HFFc6 (cell line): ENCODE measurements at places on chromosomes 12 and 14. TPM values are rescaled to one million over a fixed set of nuclear protein-coding genes. Genes with fewer than 3 reads are reported as not detected.

DNA sequence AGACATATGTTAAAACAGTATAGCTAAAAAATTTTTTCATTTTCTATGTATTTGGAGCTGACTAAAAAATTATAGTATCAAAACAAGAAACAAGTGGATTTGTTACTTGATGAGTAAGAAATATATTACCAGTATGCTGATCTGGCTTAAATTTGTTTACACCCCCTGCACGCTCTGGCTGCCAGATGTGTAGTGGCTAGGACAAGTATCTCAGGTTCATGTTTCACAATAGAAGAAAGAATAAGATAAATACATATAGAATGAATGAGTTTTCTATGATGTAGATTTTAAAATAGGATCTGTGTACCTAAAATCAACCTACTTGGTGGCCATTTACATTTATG lies 13.1 kb downstream of the NAA30 start:
- no peak for DNase-seq

DNA sequence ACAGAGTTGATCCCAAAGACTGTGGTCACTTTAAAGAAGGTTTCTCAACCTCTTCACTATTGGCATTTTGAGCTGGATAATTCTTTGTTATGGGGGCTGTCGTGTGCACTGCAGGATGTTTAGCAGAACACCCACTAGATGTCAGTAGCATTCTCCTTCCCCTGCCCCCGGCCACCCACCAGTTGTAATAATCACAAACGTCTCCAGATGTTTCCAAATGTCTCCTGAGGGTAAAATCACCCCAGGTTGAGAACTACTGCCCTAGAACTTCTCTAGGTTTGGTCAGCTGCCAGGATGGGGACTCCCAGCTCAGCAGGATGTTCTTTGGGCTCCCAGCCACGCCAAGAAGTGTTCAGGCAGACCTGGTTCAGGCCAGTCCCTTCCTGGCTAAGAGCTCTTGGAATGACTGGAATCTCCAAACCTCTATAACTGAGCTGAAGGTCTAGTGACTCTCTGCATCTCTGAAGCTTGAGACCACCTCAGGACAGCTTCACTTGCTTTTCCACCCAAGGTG lies 12.5 kb upstream of the AJUBA start:
- DNase-seq = peak; percentile 61

- no peak for DNase-seq
These were observed 325.9 kb downstream of the ADAMTS20 start for GRCh38 chr12:43226151-43226550.

DNA sequence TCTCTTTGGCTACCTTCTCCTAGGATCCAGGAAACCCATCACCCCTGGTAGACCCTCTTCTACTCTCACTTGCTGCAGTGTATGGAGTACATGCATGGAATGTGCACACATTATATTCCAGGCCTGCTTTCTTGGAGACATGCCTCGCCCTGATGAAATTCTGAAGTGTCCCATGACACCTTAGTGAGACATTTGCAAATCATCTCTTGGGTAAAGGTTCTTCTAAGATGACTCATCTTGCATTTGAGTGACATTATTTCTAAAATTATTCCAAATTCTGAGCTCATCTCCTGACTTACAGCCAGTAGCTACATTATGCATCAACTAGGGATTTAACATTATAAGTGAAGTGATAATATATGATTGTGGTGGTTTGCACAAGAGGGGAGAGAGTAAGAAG lies 49.8 kb downstream of the SDR9C7 start:
- peak; percentile 22 for DNase-seq

Gene PRICKLE1
- 3.3 to 9.0 TPM (median 3.3 TPM) in 3 replicates for total RNA-seq

Gene FAIM2
- total RNA-seq = 0.56 to 1.1 TPM (median 0.57 TPM) in 3 replicates

GRCh38 chr12:60106214-60106613 lies 510.4 kb downstream of the SLC16A7 start:
- DNase-seq = peak; percentile 48

DNA sequence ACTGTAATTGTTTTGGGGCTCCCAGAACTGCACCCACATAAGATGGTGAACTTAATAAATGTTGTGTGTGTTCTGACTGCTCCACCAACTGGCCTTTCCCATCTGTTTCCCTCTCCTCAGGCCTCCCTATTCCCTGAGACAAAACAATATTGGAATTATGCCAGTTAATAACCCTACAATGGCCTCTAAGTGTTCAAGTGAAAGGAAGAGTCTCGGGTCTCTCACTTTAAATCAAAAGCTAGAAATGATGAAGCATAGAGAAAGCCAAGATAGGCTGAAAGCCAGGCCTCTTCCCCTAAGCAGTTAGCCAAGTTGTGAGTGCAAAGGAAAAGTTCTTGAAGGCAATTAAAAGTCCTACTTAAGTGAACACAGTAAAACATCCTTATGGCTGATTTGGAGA lies 13.4 kb downstream of the ACOT6 start:
- DNase-seq = no peak

Gene CCDC196
- total RNA-seq = not detected in 3 replicates

GRCh38 chr12:55694651-55695050 lies 13.1 kb downstream of the ITGA7 start:
- no peak for DNase-seq

Gene RTL1
- total RNA-seq = not detected in 2 replicates

Gene RPS6KL1
- 1.0 to 1.2 TPM (median 1.1 TPM) in 3 replicates for total RNA-seq

GRCh38 chr14:22152161-22152870 lies 436.7 kb downstream of the DAD1 start:
- DNase-seq = no peak
